ENCODE measurements at places on chromosomes 1 and 21.

DNA sequence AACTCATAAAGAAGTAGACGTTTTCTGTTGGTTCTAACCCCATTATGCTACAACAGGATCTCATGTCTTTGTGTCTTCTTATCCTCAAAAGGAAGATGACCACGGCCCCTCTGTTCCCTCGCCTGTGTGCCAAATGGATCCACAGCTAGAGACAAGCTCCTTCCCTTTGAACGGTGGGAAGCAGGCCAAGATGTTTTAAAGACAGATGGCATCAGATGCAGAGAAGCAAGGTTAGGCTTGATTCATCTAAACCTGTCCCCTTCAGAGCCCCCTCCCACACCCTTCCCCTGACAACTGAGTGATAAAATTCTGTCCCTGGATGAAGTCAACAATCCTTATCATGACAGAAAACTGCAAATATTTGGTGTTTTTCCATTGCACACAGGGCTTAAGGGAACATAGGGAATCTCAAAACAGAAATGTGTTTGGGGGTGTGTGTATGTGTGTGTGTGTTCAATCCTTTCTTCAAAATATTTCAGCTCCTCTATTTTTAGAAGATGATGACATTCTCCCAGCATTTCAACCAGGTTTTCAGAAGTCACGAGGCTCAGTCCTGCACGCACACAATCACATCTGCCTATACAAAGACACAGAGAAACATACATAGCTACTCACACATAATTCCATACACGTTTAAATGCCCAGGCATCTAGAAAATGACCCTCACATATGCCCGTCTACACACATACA, 27.8 kb upstream of the FMOD start:
- no peak for DNase-seq

- DNase-seq, result no peak
Observed at GRCh38 chr1:231016234-231016633, 23.8 kb downstream of the FAM89A start.

GRCh38 chr1:77972080-77972479, 6.8 kb downstream of the FUBP1 start:
- no peak for DNase-seq

- DNase-seq, result no peak
Observed at GRCh38 chr1:29851691-29852090, 615.4 kb downstream of the PTPRU start.

DNA sequence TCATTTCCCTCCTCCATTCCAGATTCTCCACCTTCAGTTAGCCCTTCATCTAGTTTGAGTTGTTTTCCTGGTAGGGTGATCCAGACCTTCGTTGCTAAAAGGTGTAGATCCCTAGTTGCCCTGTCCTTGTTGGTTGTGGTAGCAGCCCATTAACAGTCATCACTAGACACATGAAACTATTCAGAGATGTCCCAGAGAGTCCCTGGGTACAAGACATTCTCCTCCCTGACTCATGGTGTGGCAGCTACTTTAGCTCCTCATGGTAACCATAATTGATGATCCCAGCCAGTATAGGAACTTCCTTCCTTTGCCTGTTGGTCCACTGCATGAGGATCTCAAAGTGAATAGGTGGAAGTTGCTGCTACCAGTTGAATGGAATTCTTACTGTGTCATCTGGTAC, 6.0 kb upstream of the SH2D2A start:
- DNase-seq, result no peak

DNA sequence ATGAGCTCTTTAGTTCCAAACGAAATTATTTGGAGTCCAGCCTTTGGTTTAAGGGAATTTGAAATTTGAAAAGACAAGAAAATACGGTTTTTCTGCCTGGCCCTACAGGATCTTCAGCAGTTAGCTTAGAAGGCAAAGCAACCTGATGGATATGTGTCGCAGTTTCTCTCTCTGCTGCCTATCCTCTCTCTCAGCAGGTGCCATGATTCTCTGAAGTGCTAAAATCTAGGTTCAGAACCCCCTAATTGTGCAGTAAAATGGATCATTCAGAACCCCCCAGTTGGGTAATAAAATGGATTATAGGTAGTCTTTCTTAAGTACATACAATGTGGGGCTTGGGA, 446 bp upstream of the DEPDC1 start:
- no peak for DNase-seq

GRCh38 chr1:113091988-113092594, 19.1 kb downstream of the LRIG2 start:
- no peak for DNase-seq

DNA sequence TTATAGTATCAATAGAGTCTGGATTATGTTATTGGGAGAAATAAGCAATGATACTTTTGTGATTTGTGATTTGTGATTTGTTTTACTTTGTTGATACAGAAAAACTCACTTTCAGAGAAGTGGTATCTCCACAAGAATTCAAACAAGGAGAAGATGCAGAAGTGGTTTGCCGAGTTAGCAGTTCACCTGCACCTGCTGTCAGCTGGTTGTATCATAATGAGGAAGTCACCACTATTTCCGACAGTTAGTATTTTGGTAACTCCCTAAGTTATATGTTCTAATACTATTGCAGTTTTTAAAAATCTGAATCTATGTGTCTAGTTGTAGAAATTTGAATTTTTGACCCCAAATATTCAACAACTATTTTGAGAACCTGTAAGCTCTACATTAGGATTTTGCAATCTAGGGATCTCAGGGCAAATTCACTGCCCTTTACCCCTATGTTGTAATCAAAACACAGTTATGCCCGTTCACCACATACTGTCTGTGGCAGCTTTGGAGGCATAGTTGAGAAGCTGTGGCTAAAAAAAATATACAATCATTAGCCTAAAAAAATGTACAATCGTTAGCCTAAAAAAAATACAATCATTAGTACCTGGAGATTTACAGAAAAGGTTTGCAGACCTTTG, 288.1 kb downstream of the NCAM2 start:
- no peak for DNase-seq

- DNase-seq, result no peak
Observed at GRCh38 chr1:244022311-244022710, 28.8 kb upstream of the ZBTB18 start.

- DNase-seq, result no peak
Observed at GRCh38 chr1:235246022-235246948, 81.7 kb downstream of the ARID4B start.

- no peak for DNase-seq
Observed at GRCh38 chr1:172344444-172344843, 76.0 kb upstream of the C1orf105 start.

DNA sequence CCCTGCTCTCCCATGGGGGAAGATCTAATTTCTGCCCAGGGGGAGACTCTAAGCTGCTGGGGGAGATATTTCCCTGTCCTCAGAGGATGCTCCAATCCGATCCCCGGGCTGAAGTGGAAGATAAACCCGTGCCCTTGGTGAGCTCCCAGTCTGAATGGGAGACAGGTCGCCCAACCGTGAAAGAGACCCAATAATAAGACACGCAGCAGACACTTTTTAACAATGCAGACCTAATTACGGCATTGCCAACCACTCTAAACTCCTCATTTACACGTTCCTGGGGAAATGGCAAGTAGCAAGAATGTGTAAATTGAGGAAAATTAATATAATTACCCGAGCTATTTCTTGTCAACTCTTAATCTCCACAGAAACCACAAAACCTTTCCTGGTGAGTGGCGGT, 48.7 kb upstream of the ACTL8 start:
- DNase-seq, result no peak

DNA sequence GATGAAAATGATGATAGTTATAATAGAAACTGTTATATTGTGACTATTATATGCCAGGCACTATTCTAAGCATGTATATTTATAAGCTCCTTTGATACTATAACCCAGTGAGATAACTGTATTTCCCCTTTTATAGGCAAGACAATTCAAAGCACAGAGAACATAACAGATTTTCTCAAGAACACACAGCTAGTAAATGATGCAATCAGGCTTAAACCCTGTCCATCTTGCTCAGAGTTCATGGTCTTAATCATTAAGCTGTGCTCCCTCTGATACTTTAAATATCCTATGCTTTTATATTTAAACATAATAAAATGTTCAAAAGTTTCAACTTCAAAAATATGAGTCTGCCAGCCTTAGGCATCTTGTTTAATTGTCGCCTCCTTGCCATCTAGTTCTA, 88.6 kb downstream of the PHTF1 start:
- DNase-seq, result no peak

DNA sequence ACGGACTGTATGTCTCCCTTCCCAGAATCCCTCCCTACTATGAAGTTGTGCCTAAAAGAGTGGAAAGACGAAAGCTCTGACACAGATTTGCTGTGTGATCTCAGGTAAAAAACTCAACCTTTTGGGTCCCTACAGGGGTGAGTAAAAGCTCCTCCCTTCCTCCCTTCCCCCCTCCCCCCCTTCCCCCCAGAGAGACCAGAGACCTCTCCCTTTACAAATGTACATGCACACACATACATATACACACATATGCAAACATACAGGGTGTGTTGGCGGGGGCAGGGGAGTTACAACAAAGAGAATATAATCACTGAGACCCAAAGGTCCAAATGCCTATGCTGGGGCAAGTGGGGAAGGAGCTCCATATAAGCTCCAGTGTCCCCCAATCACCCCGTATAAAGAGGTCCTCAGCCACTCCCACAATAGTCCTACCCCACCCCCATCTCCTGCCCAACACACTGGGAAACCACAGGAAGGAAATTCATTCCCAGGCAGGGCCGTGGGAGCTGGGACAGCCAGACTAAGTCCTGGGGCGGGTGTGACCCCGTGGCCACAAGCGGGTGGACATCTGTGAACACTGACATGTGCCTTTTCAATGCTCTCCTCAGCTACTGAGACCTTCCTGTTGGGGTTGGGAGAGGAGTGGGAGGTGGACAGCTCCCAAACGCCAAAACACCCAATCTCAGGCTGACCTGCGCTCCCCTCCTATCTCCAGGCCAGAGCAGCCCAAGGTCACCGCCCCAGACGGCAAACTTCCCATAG, 2.0 kb downstream of the MEF2D start:
- DNase-seq, result no peak

GRCh38 chr21:39637197-39637970, 24.6 kb downstream of the B3GALT5 start:
- DNase-seq, result no peak

- DNase-seq, result peak; percentile 74
Observed at GRCh38 chr1:112718691-112719418, 3.7 kb upstream of the PPM1J start.

DNA sequence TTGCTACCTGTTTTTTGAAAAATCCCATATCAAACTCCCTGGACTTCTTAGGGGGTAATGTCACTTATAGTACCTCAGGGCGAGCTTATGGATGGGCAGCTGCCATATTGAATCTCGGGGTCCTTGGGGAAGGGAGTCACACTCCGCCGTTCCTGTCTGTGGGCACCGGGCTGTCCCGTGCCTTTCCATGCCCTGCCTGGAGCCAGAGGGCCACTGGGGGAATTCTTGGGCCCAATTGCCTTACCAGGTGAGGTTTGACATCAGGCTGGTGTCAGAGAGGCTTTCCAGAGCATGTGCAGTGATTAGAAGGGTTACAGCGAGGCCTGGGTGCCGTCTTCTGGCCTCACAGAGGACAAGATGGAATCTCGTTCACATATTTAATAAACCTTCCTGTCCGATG, 28.8 kb downstream of the QSOX1 start:
- no peak for DNase-seq

DNA sequence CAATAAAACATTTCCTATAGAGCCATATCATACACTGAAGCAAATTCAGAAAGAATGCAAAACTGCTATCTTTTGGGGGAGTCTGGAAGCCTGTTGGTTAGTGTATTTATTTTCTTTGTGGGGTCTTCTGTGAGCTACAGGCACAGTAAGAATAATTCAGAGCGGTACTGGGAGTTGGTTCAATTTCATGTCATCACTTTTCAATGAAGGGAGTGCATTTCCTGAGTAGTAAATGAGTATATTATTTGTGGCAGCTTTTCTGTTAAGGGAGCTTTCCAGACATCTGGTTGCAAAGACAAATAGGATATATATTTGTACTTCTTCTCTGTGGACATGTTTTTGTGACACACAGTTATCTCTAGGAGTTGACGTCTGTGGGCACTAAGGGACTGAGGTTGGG, 130.6 kb downstream of the HUNK start:
- DNase-seq, result no peak

GRCh38 chr1:236164273-236164672, 21.9 kb downstream of the GPR137B start:
- no peak for DNase-seq

DNA sequence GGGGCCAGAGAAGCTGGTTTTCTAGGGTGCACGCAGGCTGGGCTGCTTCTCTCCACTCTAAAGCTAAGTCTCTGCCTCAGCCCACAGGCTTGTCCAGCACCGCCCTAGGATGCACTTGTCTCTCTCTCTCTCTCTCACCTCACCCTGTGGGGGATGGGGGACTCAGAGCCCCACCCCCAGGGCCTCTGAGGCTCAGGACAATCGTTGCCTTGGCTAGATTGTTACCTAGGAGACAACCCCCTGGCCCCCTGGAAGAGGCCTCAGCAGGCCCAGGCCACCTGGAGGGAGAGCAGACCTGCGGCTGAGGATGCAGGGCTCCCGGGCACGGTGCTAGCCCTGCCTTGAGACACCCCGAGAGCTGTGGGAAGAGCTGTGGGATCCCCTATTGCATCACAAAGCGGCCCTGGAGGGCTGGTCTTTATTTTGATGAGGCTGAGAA, at the start of gene ACTRT2:
Gene ACTRT2 (plus strand): TSS at position 235 of the 439 bp plus-strand sequence. CDS start 220 bp downstream, outside the sequence.
- no peak for DNase-seq

DNA sequence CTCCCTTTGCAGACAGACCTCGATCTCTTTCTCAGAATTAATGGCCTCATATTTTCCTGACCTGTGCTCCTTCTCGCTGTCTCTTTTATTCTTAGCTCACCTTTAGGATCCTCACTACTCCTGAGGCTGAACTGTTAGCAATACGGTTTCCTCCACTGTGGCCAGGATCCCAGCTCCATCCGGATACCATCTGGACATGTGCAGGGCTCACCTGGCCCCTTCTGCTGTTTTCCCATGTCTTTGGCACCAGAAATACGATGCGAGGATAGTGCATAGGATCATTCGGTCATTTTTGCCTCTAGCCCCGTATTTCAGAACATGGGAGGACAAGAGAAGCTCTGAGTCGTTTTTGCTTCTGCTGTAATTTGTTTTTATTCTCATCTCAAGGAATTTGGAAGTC, 108.5 kb upstream of the KIF26B start:
- DNase-seq, result no peak

GRCh38 chr1:57976216-57976615, 552.4 kb upstream of the DAB1 start:
- DNase-seq, result no peak

DNA sequence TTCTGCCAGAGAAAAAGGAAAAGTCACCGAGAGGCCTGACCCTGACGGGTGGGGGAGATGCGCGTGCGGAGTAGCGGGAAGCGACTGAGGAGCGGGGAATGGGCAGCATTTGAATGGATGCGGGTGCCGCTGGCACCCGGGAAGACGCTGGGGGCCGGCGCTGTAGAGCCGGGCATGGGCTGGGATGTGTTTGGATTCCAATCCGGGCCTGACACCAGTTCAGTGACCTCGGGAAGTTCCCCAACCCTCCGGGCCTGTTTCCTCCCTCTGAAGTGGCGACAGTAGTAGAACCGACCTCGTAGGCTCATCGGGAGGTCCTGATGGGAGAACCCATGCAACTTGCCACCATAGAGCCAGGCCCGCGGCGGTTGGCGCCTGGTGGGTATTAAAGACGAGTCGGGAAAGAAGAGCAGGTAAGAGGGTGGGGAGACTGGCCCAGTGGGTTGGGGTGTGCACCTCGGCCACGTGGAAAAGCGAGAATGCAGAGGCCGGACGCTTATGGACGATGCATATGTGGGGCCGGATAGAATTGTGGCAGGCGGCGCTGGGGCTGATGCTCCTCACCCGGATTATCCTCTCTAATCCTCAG, 642 bp upstream of the SLC16A1 start:
- peak; percentile 52 for DNase-seq
